A673 (cell line): ENCODE measurements at places on chromosomes 2 and 18. TPM values are rescaled to one million over a fixed set of nuclear protein-coding genes. Genes with fewer than 3 reads are reported as not detected.

SERPINB3 gene
- total RNA-seq, result not detected in 2 replicates

DNA sequence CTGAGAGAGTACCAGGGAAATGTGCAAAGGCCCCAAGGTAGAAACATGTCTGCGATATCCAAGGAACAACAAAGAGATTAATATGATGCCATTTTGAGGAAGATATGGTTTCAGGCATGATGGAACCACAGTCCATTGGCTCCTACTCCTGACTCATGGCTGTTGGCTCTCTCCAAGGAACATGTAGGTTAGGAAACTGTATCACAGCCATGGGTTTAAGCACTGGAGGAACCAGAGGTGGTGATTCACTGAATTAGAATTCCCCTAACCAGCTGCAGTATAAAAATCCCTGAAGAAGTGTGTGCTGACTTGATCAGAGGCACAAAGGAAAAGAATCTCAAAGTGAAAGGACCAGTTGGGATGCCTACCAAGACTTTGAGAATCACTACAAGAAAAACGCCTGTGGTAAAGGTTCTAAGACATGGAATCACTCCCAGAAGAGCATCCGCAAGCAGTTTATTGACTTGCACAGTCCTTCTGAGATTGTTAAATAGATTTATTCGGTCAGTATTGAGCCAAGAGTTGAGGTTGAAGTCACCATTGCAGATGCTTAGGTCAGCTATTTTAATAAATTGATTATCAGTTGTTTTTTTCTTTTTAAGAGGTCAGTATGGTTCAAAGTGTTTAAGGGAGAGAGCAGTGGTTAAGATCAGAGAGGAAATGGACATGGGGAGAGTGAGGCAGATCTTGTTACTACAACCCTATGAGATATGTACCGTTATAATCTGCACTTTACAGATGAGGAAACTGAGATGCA lies 110.7 kb upstream of the OTX1 start:
- H3K36me3 ChIP-seq, result no peaks in the 10 kb centered on the region
- H3K4me3 ChIP-seq, result no peak overlapping the region
- no peak overlapping the region for H3K27ac ChIP-seq
- DNase-seq, result no peak
- H3K4me1 ChIP-seq, result no peaks in the 10 kb centered on the region

SIX2 gene
- total RNA-seq, result not detected in 2 replicates

DNA sequence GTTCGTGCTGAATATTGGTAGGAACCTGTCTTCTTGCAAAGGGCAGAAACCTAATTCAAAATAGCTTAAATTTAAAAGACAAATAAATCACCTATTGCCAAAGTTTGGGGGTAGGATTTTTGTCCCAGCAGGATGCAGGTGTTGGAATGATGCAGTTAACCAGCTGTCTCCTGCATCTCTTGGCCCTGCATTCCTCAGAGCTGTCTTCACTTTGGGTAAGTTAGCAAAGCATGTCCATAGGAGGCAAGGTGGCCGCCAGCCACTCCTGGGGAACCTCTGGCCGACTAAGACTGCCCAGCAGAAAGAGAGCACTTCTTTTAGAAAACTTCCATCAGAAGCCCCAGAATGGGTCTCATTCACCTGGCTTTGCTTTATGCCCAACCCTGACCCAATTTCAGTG lies 20.5 kb upstream of the NYAP2 start:
- H3K4me1 ChIP-seq, result no peaks in the 10 kb centered on the region
- H3K36me3 ChIP-seq, result no peaks in the 10 kb centered on the region
- DNase-seq, result no peak
- no peak overlapping the region for H3K4me3 ChIP-seq
- no peak overlapping the region for H3K27ac ChIP-seq

- H3K36me3 ChIP-seq, result no peaks in the 10 kb centered on the region
- H3K27ac ChIP-seq, result peak overlapping the region; percentile 3
- peak overlapping the region; percentile 8 for H3K4me3 ChIP-seq
- H3K27me3 ChIP-seq, result no peaks in the 10 kb centered on the region
- peak; percentile 33 for DNase-seq
Observed at GRCh38 chr2:11326677-11327211, 17.7 kb downstream of the ROCK2 start.

- no peak overlapping the region for H3K27ac ChIP-seq
- H3K4me3 ChIP-seq, result no peak overlapping the region
- no peaks in the 10 kb centered on the region for H3K36me3 ChIP-seq
Observed at GRCh38 chr2:768451-768850, 91.2 kb upstream of the TMEM18 start.

DNA sequence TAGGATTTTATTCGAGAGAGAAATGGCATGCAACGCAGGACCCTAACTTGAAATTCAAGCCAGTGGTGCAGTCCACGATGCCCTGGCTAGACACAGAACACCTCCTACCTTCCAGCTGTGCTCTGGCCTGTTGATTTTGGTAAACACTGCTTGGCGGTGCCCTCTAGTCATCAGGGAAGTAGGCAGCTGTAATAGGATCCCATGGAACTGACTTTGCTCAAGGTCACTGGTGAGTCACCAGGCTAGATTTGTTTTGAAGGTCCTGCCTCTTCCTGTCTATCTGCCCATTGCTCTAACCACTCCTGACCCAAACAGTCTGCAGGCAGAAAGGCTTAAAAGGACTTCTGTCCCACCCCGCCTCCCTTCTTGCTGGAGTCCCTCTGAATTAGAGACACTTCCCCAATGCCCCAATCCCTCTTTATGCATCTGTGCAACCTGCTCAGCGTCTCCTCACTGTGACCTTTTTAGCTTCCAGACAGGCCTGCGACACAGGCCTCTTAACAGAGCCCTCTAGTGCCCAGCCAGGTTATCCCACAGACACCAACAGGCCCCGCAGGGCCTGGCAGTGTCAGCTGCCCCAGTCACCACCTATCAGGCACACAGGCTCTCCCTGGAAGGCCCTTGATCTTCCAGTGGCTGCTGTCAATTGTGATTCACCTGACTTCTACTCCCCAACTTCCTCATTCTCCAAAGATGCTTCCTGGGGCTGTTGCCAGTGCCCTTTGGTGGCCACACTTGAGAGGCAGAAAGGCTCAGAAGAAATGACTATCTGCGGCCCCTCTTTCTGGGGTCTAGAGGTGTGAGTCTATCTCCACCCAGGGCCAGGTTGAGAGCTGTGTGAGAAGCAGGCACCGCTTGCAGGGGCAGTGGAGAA lies 5.2 kb downstream of the TMEM127 start:
- H3K4me3 ChIP-seq, result no peak overlapping the region
- peaks cover under 1% of the 10 kb centered on the region for H3K36me3 ChIP-seq
- H3K4me1 ChIP-seq, result no peaks in the 10 kb centered on the region
- no peak for DNase-seq
- H3K27me3 ChIP-seq, result no peaks in the 10 kb centered on the region
- peak overlapping the region; percentile 13 for H3K27ac ChIP-seq

ANKRD29 gene
- total RNA-seq, result 2.6 and 2.8 TPM in 2 replicates

GRCh38 chr2:233964581-233964980 lies 47.4 kb downstream of the TRPM8 start:
- no peaks in the 10 kb centered on the region for H3K27me3 ChIP-seq
- no peak overlapping the region for H3K27ac ChIP-seq
- no peaks in the 10 kb centered on the region for H3K36me3 ChIP-seq
- H3K4me3 ChIP-seq, result no peak overlapping the region
- no peak for DNase-seq

MRO gene
- total RNA-seq, result 0.28 and 0.32 TPM in 2 replicates

DNA sequence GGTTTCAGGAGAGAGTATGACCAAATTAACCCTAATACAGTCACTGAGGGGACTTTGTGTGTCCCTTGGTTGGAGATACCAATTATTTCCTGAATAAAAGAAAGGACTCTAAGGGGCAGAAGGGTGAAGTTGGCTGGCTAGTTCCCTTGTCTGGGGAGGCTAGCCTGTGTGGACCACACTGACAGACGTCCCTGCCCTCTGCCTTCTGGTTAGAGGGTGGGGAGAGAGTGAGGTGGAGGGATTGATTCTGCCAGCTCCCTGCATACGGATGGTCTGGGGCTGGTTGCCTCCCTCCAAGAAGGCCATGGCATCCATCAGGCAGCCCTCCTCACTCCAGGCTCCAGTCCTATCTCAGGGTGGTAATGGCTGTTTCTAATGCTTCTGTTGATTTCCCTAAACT lies 37.4 kb upstream of the AFF3 start:
- no peak overlapping the region for H3K4me3 ChIP-seq
- peaks cover 10% of the 10 kb centered on the region for H3K27me3 ChIP-seq
- no peaks in the 10 kb centered on the region for H3K36me3 ChIP-seq
- DNase-seq, result no peak
- no peak overlapping the region for H3K27ac ChIP-seq
- H3K4me1 ChIP-seq, result no peaks in the 10 kb centered on the region

- no peaks in the 10 kb centered on the region for H3K36me3 ChIP-seq
- H3K27me3 ChIP-seq, result no peaks in the 10 kb centered on the region
- H3K4me3 ChIP-seq, result no peak overlapping the region
- no peaks in the 10 kb centered on the region for H3K4me1 ChIP-seq
Observed at GRCh38 chr2:190827720-190828119, 52.9 kb upstream of the GLS start.

DNA sequence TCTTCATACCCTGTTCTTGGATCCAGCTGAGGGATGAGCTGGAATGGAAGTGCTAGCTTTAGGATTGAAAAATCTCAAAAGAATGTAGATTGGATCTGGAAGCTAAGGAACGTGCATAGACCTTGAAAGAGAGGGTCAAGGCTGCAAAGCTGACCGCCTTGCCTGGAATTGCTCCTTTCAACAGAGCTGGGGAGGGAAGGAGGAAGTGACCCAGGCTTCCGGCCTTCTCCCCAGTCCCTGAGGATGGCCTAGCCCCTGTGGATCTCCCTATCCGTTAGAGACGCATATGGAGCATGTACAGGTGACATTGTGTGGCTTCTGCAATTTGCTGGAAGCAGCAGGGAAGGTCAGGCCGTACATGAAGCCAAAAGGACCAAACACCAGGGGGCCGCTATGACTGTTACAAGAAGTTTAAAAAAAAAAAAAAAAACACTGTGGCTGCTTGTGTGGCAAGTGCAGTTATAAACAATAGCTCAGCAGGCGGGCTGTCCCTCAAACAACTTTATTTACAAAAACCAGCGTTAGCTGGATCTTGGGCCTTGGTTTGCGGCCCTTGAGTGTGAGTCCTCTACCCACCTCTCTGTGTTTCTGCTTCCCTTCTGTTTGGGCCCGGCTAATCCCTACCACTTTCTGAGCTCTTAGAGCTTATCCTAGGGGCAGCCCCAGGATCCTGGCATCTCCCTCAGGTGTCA lies 227.6 kb downstream of the SEPTIN10 start:
- no peak for DNase-seq
- H3K36me3 ChIP-seq, result no peaks in the 10 kb centered on the region
- no peak overlapping the region for H3K27ac ChIP-seq
- no peak overlapping the region for H3K4me3 ChIP-seq
- H3K4me1 ChIP-seq, result no peaks in the 10 kb centered on the region

GRCh38 chr2:98509542-98510321 lies 65.1 kb downstream of the INPP4A start:
- H3K36me3 ChIP-seq, result no peaks in the 10 kb centered on the region
- H3K27ac ChIP-seq, result no peak overlapping the region
- DNase-seq, result no peak
- no peak overlapping the region for H3K4me3 ChIP-seq
- H3K27me3 ChIP-seq, result no peaks in the 10 kb centered on the region

GRCh38 chr2:31334311-31335026 lies 80.1 kb downstream of the XDH start:
- no peaks in the 10 kb centered on the region for H3K4me1 ChIP-seq
- no peak overlapping the region for H3K4me3 ChIP-seq
- no peaks in the 10 kb centered on the region for H3K27me3 ChIP-seq
- H3K36me3 ChIP-seq, result no peaks in the 10 kb centered on the region

DNA sequence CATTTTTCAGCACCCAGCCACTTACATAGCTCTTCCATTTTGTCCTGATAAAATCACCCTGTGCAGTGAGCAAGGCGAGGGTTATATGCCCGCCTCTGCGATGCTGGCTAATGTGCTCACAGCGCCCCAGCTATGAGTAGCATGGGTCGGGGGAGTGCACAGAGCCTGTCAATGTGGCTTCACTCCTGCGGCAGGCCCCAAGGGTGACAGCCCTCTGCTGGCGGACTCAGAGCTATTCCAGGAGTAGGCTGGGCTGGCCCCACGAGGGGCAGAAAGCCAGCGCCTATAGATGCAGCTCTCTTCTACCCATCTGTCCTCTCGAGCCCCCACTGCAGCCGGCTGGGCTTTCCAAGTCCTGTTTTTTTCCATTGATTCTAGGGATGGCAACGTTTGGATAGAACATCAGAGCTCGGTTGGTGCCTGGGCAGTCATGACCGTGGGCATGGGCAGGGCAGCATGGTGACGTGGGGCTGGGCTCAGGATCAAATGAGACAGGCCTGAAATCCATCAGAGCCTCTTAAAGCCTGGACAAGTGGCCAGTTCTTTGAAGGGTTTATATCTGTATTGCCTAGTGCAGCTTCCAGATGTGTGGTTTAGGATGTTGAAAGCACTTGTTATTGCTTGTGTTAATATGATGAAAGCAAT lies 134.7 kb downstream of the MCFD2 start:
- no peaks in the 10 kb centered on the region for H3K27me3 ChIP-seq
- no peak overlapping the region for H3K27ac ChIP-seq
- DNase-seq, result no peak
- H3K4me3 ChIP-seq, result no peak overlapping the region
- H3K4me1 ChIP-seq, result no peaks in the 10 kb centered on the region

CCDC93 gene
- 27.2 and 28.8 TPM in 2 replicates for total RNA-seq

GRCh38 chr2:200127848-200128247 lies 172.5 kb downstream of the MAIP1 start:
- no peak overlapping the region for H3K27ac ChIP-seq
- peaks cover 4% of the 10 kb centered on the region for H3K27me3 ChIP-seq
- H3K4me3 ChIP-seq, result no peak overlapping the region
- no peaks in the 10 kb centered on the region for H3K36me3 ChIP-seq
- no peak for DNase-seq
- no peaks in the 10 kb centered on the region for H3K4me1 ChIP-seq

GRCh38 chr2:233847248-233847898 lies 7.0 kb downstream of the HJURP start:
- H3K36me3 ChIP-seq, result peaks cover 100% of the 10 kb centered on the region
- H3K4me1 ChIP-seq, result peaks cover 9% of the 10 kb centered on the region
- H3K27ac ChIP-seq, result no peak overlapping the region
- no peak for DNase-seq
- no peaks in the 10 kb centered on the region for H3K27me3 ChIP-seq

DNA sequence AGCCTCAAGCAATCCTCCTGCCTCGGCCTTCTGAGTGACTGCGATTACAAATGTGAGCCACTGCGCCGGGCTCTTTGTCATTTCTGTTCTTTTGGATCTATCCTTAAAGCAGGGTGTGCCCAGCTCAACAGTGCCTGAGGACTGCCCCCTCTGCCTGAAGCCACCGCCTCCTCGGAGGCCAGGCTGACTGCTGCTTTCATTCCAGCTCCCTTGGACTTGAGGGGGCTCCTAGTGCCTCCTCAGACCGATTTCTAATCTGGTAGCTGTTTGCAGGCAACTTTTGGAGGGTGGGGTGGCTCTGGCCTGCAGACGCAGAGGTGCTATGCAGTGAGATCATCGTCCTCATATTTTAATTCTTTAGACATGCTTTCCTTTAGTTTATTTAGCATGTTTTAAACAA lies 35.9 kb upstream of the KLF11 start:
- no peak overlapping the region for H3K27ac ChIP-seq
- H3K36me3 ChIP-seq, result no peaks in the 10 kb centered on the region
- H3K4me1 ChIP-seq, result peaks cover 7% of the 10 kb centered on the region
